Urinary bladder (tissue), 4 donors: ENCODE measurements at places on chromosomes 7 and 10. TPM values are rescaled to one million over a fixed set of nuclear protein-coding genes. Genes with fewer than 3 reads are reported as not detected.

GRCh38 chr10:31343551-31343950 is 24.5 kb downstream of the ZEB1 start:
- no peak for DNase-seq

GRCh38 chr7:121755818-121756552 is 117.0 kb upstream of the PTPRZ1 start:
- no peak for DNase-seq

DNA sequence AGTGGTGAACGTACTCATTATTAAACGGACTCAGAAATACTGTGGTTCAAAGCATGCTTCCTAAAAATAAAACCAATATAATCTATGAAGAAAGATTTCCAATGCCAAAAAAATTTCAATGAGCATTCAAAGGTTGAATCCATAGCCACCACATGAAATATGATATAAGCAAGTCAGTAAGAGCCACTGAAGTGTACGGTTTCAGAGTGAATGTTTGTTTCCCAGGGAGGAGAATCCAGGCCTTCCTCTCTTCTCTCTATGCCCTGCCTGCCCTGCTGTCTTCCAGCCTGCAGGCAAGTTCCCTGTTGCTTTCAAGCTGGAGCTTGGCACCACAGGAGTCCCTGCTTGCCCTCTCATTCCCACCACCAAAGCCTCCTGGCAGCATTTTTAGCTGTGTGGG is 1171.6 kb upstream of the C7orf33 start:
- no peak for DNase-seq

DNA sequence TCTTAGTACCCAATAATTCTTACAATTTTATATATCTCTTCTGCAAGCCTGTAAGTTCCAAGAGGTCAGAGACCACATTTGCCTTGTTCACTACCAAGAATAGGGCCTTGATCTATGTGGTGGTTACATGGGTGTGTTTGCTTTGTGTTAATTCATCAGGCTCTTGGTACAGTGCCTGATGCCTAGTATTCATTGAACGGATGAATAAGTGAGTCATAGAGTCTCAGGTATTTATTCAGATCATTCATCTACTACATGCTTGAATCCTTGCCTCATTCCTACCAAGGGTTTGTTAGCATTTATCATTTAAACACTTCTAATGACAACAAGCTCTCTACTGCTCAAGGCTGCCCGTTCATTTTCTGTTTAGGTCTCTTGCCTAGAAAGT is 11.3 kb upstream of the SGPL1 start:
- no peak for DNase-seq

DNA sequence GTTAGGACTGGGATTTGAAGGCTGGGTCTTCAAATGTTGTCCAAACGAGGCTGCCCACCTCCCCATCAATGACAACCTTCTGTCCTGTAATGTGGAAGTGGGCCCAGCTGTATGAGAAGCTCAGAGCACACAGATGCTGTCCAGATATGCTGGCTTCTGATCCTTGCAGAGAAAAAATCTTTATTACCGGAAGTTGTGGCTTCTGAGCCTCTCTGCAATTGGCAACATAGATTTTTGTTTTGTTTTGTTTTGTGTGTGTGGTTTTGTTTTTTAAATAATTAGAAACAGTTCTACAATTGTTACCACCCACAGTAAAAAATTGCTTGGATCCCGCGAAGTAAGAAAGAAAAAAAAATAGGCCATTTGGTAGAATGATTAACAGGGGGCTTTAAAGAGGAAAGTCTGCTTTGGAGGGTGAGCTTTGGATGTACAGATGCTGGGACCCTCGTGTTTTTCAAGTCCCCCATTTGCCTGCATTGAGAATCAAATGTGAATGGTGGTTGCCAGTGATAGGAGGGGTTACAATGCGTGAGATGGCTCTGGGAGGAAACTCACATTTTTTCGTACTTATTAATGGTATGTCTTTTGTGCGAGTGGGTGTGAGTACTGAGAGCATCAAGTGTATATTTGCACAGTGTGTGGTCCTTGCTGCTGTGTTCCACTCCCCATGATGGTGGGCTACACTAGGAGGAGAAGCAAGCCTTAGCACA is 153.2 kb downstream of the TCF7L2 start:
- no peak for DNase-seq

DNA sequence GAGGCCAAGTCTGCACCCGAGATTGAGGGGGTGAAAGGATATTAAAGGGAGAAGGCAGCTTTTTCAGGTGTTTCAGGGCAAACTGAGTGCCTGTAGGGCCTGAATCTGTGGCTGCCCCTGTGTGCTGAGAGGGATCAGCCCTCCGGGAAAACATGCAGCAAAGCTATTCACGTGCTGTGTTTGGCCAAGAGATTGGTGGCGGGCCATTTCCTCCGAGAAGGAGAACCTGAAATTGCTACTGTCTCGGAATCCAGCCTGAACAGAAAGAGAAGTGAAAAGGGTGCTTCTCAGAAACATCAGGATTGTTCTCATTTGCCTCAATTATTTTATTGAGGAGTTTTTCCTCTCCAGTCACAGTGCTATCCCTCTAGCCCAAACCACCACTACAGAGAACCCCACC is 16.0 kb downstream of the GIMAP5 start:
- no peak for DNase-seq

GRCh38 chr7:108236681-108237415 is 106.7 kb upstream of the LAMB4 start:
- no peak for DNase-seq

DNA sequence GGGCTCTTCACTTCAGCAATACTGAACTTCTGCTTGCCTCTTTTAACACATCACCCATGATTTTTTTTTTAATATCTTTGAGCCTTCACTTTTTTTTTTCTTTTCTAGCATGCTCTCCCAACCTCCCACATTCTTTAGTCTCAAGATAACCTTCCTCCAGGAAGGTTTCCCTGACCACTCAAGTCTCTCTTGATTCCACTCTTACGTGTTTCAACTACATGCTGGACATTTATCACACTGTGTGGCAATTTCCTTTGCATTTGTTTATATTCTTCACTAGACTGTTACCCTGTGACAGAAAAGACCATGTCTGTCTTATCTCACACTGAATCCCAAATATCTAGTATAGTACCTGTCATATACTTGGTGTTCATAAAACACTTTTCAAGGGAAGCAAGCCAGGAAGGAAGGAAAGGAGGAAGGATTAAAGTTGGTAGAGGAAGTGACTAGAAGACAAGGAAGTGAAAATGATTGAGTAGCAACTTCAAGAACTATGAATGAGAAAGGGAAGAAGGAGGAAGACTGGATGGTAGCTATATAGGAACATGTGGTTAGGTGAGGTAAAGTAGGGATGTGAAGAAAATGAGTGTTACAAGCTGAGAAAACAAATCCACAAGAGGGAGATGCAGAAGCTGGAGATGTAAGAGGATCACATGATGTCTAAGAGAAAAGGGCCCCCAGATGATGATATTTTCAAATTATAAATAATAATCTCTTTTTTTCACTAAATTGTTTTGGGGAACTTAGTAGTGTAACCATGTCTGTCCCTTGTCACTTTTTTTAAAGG is 40.4 kb downstream of the IFIT5 start:
- no peak for DNase-seq

DNA sequence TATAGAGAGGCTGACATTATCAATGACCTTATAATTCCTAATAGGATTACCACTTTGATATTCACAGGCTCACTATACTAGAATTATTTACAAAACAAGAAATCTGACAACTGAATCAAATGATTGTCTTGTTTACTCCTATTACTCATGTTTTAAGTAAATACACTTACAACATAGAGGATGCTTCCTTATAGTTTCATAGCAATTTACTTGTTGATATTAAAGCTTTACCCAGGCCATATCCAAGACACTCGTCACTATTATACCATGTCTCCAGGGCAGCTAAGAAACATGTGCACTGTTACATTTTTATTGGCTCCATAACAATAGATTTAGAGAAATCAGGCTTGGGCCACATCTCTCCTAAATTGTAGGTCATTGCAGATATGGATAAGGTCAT is 276.9 kb downstream of the HGF start:
- DNase-seq, result no peak

DNA sequence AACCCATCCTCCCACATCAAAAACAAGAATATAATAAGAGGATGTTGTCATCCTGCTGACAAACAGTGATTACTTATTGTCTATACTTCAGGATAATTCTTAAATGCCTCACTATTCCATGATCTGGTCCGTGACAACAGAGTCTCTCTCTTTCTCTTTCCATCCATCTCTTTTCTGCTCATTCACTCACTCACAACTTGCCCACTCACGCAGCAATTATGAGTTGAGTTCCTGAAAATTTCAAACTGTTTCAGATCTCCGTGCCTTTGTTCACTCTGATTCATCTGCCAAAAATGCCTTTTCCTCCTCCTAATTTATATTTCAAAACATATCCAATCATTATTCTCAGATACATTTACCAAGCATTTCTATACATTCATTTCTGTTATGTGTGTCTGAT is 1.4 kb downstream of the OR6B1 start:
- DNase-seq, result no peak

- DNase-seq, result no peak
Measured at GRCh38 chr7:155002411-155003091, 373 bp downstream of the PAXIP1 start.

DNA sequence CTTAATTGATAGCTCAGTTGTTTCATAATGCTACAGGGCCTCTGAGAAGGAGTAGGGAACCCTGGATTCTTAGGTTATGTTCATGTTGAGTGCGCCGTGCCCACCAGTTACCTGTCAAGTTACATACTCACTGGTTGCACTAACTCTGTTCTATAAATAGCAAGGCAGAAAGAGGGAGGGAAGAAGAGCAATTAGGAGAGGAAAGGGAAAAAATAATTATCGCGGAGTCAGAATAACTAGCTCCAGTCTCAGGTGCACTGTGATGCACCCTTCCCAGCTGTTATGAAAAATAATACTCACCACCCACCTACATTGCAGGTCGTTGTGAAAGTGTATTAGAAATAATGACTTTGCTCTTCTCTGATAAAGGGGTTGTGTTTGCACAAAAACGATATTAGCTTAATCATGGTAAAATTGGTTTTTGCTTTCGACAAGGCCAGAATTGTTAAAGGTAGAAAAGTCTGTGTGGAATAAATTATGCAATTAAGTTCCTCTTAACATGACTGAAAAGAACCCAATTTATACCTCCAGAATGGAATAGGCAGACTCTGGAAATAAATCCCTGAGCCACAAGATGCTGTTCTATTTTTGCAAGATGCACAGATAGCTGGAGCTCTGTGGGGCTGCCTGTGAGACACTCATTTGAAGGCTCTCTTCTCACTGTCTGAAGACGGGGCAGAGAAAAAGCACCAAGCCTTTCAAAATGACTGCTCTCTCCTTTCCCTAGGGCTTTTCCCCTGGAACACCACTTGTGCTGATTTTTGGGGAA is 137.6 kb upstream of the PITRM1 start:
- DNase-seq, result no peak

DNA sequence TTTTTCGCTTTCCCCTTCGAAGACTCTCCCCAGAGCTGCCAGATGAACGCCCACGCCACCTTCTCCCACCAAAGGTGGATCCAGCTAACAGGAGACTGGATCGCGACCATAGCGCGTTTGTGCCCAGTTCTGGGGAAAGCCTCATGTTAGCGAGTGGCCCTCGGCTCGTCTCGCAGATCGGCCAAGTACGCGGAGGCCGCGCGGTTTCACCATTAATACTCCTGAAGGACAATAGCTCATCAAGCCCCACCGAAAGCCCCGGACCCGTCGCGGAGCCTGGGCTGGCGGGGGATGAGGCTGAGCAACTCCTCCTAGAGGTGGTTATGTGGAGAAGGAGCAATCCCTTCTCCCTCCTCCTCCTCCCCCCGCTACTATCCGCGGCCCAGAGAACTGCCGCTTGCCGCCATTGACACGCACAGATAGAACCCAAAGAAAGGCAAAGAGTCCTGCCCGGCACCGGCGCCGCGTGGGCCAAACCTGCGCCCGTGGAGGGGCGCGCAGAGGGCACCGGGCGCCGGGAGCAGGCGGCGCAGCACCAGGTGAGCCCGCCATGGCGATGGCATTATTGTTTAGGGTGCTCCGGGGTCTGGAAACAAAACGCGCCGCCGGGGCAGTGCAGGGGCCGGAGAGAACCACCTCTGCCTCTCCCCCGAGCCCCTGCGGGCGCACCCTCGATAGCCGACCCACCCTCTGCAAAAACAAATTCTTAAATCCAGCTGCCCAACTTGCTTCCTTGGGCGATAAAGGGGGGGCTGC is at the start of gene MACROH2A2:
Gene MACROH2A2, plus strand, starts transcription at position 385 of the 756 bp plus-strand sequence. CDS start 22,813 bp downstream, outside the sequence.
- peak; percentile 64 for DNase-seq

DNA sequence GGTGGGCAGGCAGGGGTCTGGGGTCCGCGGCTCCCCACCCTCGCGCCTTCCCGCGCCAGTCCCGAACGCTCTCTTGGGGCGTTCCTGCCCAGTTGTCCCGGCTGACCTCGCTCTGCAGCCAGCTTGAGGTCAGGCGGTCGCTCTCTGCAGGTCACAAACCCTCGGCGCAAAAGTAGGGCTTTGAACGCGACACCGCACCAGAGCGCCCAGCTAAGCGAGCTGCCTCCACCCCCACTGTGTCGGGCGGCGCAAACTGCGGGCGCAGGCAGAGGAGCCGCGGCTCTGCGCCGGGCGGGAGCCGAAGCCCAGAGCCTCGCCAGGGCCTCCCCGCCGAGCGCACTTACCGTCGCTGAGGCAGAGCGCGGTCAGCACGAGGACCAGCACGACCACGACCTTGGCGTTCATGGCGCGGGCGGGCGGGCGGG is 284 bp downstream of the CXCL12 start:
- no peak for DNase-seq

GRCh38 chr10:80598084-80598798 is 60.5 kb downstream of the SH2D4B start:
- no peak for DNase-seq

DNA sequence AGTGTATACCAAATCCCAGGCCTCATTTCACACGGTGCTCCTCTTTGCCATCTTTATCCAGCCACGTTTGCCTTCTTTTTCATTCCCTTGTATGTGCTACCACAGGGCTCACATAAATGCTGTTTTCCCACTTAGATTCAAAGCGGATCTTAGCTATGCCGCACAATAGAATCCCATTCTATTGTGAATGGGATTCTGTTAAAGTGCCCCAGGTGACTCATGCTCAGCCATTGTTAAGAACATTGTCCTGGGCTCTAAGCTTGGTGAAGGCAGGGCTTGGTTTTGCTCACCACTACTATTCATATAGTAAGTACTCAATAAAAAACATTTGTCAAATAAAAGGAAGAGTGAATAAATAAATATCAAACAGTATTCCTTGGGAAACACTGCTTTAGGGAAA is 72.3 kb upstream of the PHYHIPL start:
- no peak for DNase-seq

DNA sequence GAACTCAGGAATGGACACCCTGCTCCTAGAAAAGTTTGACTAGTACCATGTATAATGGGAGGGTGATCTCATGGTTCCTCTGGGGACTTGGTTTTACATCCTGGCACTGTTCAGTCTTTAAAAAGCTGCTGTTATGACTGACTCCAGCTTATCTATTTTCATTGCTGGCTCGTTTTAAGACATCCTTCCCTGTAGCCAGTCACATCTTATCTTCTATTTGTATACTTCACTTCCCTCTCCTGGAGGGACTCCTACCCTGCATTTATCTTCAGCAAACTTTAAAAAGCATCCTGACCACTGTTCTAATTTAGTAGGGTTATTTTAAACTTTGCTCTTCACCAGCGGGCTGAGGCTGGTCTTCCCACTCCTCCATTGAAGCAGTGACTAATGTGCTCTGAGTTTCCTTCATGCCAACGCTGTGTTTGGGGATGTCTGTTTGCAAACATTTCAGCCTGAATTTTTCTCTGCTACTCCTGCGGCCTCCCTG is 72.9 kb upstream of the ARMC3 start:
- DNase-seq, result no peak

VSTM4 gene
- total RNA-seq, result 60.2 TPM

ZNF467 gene
- 2.1 TPM for total RNA-seq

FLNC gene
- 136 TPM for total RNA-seq

MMRN2 gene
- 49.0 TPM for total RNA-seq

PGAM1 gene
- total RNA-seq, result 109 TPM

TMEM229A gene
- total RNA-seq, result 2.0 TPM

PLPP4 gene
- 3.6 TPM for total RNA-seq

SAP25 gene
- total RNA-seq, result not detected

TRIM50 gene
- 0.21 TPM for total RNA-seq
